ENCODE measurements at places on chromosomes 5 and 9.
A peak's percentile ranks its signal among the peaks of the same experiment; 100 is the strongest.

- DNase-seq = no peak
Observed at GRCh38 chr9:20990867-20991266, 40.6 kb downstream of the HACD4 start.

- DNase-seq = no peak
Observed at GRCh38 chr9:126524353-126525077, 89.2 kb upstream of the LMX1B start.

GRCh38 chr5:76657091-76657490, 33.9 kb upstream of the F2RL2 start:
- DNase-seq = no peak

DNA sequence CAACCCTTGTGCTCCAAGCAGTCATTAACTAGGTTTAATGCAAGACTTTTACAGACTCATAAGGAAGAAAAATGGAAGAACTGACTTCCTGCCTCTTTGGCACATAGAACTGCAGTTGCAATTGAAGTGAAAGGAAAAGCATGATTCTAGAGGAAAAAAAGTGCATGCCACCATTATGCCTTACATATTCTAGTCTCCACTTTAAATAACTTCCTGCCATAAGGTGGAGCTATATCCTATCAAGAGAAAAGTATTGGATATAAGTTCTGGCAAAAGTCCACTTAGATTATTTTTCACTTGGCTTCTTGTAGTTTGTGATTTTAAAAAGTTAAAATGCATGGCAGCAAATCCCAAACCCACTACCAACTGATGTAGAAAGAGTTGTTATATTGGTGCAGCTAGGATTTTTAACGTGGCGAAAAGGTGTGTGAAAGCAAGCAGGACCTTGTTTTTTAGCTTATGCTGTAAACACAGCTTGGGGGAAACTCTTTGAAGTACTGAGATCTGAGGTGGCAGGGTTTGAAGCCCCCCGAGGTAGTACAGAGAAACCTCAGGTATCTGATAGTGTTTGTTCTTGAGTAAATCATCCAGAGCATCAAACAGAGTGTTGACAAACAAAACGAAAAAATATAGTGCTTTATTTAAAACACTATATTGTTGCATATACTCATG, 117.9 kb downstream of the ANXA1 start:
- DNase-seq = no peak

- no peak for DNase-seq
Observed at GRCh38 chr9:78439866-78440830, 143.2 kb downstream of the PSAT1 start.

- no peak for DNase-seq
Observed at GRCh38 chr5:178469975-178470759, 120.0 kb downstream of the COL23A1 start.

- peak; percentile 84 for DNase-seq
Observed at GRCh38 chr9:3758816-3759576, 233.2 kb upstream of the RFX3 start.

Measured in activated CD4-positive, alpha-beta T cell treated with anti-CD3 and anti-CD28 coated beads, Interleukin-2, amount 50 U/mL, for 16 hours (primary cell).